ENCODE measurements at places on chromosomes 4 and X.

GRCh38 chr4:40897557-40898203 lies 147.9 kb downstream of the NSUN7 start:
- DNase-seq, result peak; percentile 80

- no peak for DNase-seq
Observed at GRCh38 chr4:147418226-147418625, 62.7 kb upstream of the EDNRA start.

DNA sequence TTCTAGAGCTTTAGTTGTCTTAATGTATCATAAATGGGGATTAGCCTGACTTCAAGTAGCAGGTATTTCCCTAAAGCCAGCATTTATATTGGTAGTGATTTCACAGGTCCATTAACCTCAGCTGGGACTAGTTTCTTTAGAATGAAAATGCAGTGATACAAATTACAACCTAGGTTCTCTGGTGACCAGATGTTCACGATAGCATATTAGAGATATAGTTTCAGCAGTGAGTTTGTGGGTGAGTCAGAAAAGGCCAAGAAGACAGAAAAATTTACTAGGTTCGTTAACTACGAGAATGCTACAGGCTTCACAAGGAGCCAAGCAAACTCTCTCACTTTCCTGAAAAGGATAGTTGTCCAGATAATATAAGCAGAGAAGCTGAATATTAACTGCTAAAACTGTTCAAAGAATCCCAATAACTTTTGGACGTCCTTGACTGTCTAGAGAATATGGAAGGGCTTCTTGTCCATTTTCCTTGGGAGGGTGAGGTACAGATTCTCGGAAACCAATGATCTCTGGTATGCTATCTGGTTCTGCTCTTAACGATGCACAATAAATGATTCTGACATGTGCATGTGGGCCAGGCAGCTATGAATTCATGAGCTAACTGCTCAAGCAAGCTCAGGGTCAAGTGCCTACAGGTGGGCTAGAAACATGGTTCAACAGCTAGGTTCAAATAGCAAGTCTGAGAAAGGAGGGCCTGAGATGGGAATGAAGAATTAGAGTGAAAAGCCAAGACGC lies 6.0 kb upstream of the SPCS3 start:
- no peak for DNase-seq

GRCh38 chr4:103415801-103416200 lies 217.7 kb upstream of the CENPE start:
- DNase-seq, result no peak

- no peak for DNase-seq
Observed at GRCh38 chr4:137640156-137640837, 108.0 kb upstream of the PCDH18 start.

DNA sequence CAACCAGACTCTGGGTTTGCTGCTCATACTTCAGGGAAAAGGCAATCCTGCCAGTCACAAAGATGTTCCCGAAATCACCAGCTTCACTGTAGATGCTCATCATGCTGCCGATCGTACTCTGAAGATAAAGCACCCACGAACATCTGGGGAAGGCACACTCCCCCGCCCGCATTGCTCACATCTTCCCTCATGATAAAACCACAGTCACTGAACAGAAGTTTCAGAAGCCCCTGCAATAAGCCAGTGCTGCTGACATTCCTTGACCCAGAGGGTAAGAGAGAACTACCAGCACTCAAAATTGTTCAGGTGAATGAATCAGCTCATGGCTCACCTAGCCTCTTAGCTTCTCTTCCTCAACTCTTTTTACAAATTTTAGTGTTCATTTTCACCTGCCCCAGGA lies 43.1 kb downstream of the SRPX2 start:
- DNase-seq, result no peak
